Stimulated activated CD8-positive, alpha-beta memory T cell treated with anti-CD3 and anti-CD28 coated beads, Interleukin-4, amount 100 ng/mL, for 1 hour (primary cell): ENCODE measurements at places on chromosomes 2 and 18.

- no peak for DNase-seq
Measured at GRCh38 chr18:9536354-9537152, 61.2 kb downstream of the RALBP1 start.

GRCh38 chr2:236211296-236211695 lies 43.1 kb upstream of the GBX2 start:
- no peak for DNase-seq

DNA sequence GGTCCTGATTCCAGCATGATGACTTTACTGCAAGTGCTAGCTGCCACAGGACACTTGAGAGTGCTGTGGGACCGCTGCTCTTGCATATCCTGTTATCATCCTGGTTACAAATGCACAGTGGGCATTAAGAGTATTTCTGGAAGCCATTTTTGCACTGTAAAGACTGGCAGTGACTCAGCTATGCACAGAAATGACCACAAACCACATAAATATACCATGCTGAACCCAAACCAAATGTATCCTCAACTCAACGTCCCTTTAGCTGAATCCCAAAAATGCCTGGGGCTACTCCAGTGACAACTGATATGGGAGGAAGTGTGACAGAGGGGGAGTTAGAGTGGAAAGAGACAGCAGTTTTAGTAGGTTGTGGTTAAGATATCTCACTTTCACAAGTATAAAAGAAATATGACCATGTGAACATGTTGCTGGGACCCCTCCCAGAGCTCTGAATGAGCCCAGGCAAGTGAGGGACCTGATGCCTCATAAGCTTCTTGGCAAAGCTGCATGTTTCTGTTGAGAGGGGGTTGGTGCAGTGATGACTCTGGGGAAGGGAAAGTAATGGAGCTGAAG lies 37.3 kb downstream of the RHBDD1 start:
- no peak for DNase-seq

DNA sequence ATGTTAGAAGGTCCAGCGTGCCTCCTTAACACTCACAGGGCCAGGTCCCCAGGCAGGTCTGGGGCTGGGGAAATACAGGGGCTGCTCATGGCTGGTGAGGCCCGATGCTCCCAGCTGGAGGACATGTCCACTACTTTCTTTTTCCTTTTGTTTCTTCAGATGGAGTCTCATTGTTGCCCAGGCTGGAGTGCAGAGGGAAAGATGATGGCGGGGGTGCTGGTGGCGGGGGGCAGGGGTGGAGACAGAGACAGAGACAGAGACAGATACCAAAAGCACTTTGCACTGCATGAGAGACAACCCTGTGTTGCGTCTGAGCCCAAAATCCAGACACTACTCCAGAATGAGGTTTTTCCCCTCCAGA lies 211.0 kb downstream of the SH3BP4 start:
- DNase-seq: no peak

GRCh38 chr2:99827296-99827999 lies 314.9 kb downstream of the AFF3 start:
- no peak for DNase-seq

GRCh38 chr2:116645155-116645554 lies 1169.3 kb upstream of the DDX18 start:
- DNase-seq: no peak

- no peak for DNase-seq
Measured at GRCh38 chr18:495017-495416, 5.5 kb downstream of the COLEC12 start.

DNA sequence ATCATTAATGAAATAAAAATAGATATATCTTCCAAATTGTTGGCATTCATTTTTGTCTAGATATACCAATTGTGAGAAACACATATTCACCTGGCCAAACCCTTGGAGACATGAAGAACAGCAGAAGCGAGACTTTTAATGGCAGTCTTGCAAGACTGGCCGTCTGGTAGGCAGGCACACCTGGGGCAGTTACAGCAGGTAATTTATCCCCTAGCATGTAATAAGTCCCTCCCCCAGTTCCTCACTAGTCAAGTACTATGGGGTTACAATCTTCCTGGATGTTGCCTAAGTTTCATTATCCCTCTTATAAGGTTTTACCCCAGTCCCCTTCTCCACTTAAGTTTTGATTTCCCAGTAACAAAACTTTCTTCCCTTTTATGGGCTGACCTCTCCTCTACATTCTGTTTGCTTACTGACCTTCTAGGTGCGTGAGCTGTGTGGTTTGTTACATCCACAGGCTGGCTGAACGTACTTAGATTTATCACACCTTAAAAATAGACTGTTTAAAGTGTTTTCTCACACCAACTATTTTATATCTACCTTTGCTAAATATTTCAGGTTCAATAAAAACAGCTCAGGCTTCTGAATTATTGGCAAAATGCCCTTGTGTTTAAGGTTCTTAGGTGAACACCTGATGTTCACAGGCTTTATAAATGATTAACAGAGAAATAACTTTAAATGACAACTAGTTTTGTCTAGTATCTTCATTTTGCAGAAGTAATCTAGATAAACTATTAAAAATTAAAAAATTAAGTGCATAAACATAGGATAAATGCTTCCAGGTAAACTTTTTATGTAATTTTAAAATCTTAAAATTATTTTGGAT lies 365.0 kb upstream of the TFPI start:
- no peak for DNase-seq

GRCh38 chr2:37377187-37377532 lies 32.7 kb downstream of the QPCT start:
- no peak for DNase-seq

GRCh38 chr2:1648241-1649102 lies 95.8 kb downstream of the PXDN start:
- no peak for DNase-seq

DNA sequence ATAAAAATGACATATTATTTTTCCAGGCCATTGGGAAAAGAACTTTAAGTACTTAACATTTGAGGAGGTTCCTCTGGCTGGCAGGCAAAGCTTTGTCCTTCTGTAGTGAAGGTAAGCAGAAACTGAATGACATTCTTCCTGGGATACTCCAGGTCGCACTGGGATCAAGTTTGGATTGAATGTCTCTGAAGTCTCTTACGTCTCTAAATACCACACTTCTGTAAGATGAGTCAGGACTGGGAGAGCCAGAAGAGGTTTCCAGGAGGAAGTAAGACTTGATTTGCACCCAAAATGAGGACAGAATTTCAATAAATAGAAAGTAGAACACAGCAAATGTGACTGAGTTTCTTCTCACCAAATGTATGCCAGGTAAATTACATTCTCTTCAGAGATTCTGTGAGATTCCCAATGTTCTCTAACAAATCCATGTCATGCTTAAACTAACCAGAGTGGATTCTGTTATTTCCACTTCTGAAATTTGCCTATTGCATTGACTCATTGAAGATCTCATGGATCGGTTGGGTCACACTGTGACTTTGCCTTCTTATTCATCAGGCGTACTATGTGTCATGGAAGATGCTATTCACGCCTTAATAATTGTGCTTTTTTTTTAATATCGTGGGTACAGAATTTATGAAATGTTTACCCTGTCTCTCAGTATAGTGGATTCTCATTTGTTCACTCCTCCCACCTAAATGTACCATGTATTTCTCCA lies 25.5 kb upstream of the VIT start:
- DNase-seq: no peak

DNA sequence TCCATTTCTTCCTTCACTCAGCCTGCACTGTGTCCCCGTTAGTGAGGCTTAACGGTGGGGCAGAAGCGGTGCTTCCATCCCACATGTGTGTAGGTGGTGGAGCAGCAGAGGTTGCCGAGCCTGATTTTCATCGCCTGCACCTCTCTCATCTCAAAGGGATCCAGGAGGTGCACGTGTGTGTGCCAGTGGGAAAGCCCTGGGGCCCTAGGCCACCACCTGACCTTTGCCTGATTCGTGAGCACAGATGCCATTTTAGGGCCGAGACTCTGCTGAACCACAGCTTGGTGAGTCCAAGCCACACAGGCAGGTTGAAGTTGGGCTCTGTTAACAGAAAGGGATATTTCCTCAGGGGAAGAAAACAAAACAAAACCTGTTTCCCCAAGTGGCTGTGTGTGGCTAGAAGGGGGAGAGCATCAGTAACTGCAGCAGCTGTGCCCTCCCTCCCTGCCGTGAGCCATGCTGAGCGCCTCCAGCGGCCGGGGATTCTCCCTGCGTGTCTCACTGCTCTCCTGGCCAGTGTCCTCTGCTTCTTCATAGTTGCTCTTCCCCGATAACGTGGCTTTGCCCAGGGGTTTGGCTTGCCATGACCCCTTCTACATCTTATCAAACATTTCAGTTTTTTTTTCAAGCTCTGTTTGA lies 81.5 kb downstream of the MAPRE2 start:
- no peak for DNase-seq

GRCh38 chr2:178530625-178531142 lies 50.4 kb downstream of the PLEKHA3 start:
- DNase-seq: no peak

DNA sequence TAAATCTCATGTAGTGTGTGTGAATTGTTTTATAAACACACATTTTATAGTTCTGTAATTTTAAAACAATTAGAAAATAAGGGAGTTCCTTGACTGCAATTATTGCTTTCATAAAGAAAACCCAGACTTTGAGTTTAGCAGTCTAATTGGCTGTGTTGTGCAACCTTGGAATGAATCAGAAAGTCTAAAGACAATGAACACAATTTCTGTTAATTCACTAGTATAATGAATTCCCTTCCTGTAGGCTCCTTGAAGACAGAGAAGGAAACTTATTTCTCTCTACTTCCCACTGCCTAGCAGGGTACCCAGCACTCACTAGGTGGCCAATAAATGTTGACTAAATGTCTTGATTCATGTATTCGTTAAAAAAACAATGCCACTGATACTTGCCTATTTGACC lies 79.9 kb downstream of the ANTXR1 start:
- no peak for DNase-seq

DNA sequence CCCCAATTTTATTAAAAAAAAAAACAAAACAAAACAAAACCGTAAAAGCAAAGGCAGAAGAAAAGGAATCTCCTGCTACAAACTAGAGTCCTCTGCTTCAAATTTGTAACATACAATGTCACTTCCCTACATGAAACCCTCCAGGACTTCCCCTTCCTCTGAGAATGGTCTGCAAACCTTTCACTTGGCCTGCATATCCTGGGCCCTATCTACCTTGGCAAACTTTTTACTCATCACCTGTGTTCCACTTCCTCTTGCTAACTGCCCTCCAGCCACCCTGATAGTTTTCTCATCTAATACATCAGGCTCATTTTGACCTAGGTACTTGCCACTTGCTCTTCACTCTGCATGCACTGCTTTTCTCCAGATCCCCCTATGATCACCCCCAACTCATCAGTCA lies 255.5 kb downstream of the ETAA1 start:
- DNase-seq: no peak

DNA sequence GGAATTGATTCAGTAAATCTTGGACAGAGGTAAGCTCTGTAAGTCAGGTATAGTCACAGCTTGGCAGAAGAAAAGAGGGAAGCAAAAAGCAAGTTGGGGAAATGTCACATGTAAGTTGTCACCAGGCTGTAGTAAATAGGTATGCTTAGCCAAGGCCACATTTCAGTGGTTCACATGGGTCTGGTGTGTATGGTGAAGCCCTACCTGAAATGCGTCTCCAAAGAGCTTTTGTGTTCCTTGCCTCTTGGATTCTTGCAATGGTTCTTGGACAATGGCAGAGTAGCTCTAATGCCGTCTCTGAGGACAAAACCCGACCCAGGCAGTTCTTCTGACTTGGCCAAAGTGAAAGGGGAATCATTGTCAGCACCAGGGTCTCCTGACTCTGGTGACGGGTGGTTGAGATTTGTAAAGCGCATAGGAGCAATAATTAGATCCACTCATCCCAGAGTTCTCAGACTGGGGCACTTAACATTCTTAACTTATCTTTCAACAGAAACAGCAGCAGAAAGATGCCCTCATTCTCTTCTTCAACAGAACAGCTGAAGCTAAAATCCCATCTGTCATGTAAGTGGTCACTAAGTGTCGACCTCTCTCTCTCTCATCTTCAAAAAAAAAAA lies 34.4 kb upstream of the RPL37A start:
- DNase-seq: no peak

- DNase-seq: no peak
Measured at GRCh38 chr2:29495536-29496060, 380.4 kb downstream of the CLIP4 start.

GRCh38 chr2:30355306-30355705 lies 91.7 kb upstream of the LCLAT1 start:
- no peak for DNase-seq

GRCh38 chr18:48215876-48216638 lies 193.1 kb downstream of the ZBTB7C start:
- no peak for DNase-seq

- no peak for DNase-seq
Measured at GRCh38 chr2:35522450-35522849, 833.1 kb upstream of the CRIM1 start.

- DNase-seq: no peak
Measured at GRCh38 chr2:46325182-46325928, 28.1 kb downstream of the EPAS1 start.

GRCh38 chr2:219823574-219823973 lies 196.1 kb downstream of the SLC4A3 start:
- no peak for DNase-seq

DNA sequence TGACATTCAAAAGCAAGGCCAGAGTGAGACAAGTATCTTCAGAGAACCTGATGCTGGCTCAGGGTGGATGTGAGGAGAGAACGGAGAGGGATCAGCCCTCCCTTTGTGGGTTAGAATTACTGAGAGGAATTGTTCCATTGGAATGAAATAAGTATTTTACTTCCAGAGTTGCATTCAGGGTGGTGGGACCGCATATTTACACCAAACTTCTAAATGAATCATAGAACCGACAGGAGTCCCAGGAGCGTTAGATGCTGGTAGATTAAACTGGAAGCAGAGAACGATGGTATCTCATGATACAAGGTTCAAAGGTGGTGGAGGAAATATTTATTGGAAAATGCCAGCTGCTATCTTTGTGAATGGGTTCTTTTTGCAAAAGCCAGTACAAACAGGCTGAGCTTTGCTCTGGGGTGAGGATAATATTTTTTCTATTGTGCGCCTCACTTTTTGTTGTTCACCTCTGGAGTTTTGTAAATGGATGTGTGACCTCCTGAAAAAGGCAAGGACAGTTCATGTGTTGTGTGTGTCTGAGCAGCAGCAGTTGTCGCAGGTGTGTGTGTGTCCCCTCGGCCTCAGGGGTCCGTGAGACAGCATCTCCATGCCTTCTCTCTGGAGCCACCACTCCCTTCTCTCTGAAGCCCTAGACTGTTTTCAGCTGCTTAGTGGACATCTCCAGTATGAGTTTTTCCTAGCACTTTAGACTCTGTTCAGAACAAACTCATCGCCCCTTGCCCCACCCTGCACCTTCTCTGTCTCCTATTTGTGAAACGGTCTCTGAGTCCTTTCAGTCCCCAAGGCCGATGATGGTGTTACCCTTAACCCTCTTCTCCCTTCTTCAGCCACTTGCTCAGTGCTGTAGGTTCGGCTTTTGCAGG lies 17.8 kb downstream of the MTCL1 start:
- DNase-seq: no peak

DNA sequence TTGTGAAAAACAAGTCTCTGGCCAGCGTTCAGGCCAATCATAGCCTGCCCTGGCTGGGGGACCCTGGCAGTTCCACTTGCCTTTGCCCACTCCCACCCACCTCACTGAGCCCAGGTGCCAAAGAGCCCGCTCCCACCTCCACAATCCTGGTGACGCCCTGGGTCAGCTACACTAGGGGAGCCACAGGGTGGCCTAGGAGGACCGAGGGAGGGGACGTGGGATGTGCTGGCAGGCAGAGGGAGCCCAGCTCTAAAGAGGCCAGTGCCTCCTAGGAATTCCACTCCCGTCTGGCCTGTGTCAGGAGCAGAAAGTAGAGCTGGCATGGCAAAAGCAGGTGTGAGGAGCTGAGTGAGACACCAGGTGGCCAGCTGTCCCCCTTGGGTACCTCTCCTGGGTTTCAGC lies 49.3 kb downstream of the TNS1 start:
- DNase-seq: no peak
